ENCODE measurements at places on chromosomes 11 and 22.

DNA sequence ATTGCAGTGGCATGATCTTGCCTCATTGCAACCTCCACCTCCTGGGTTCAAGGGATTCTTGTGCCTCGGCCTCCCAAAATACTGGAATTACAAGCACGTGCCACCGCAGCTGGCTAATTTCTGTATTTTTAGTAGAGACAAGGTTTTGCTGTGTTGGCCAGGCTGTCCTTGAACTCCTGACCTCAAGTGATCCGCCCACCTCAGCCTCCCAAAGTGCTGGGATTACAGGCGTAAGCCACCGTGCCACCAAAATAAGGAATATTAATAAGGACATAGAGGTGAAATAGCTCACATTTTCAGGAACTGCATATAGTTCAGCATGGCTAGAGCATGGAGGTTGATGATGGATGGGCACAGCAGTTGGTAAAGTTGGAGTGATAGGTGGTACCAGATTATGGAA, 21.4 kb downstream of the ARHGEF12 start:
- no peak for DNase-seq

DNA sequence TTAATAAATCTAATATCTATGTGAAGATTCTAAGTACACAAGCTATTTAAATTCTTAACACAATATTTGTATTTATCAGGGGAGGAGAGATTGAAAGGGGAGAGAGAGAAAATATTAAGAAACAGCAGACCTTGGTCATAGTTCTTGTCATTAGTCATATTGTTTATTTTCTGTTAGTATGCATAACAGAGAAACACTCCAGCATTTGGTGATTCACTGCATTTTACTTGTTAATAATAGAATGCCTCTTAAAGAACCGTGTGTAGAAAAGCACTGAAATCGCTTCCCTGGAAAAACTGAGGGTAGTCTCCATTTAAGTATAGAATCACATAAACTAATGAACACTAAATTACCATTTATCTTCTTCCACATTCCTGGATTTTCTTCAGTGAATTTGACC, 122.7 kb upstream of the TRPC6 start:
- DNase-seq = no peak

GRCh38 chr11:13884158-13884799, 78.2 kb upstream of the SPON1 start:
- DNase-seq = no peak

- DNase-seq = no peak
These were observed 12.1 kb downstream of the HPS4 start for GRCh38 chr22:26471522-26471921.

- no peak for DNase-seq
These were observed 471.4 kb downstream of the SOX6 start for GRCh38 chr11:15884777-15885540.

DNA sequence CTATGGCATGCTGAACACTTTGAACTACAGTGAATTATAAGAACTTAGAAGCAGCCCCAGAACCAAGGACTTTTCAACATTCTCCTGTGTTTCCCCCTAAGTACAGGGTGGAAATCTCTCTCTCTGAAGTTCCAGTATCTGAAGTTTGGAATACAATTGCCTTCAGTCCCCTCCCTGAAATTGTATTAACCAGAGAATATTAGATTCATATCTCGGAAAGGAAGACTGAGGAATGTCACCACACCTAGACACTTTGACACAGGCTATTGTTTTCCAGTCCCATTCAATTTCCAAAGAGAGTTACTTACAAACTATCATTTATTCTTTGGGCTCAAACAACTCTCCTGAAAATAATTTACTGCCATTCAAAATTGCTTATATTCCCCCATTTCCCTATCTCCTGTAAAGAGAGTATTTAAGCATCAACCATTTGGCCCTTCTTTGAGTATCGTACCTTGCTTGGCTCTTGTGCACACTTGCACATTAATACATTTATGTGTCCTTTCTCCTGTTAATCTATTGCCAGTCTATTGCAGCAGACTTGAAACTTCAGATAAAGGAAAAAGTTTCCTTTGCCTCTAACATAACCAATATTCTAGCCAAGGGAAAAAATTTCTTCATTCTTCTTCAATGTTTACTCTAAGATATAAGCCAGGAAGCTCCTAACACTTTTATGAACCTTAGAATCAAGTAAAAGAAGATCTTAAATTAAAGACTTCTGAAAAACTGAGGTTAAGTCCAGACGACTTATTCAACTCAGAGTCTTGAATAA, 402.4 kb upstream of the DDI1 start:
- no peak for DNase-seq

- no peak for DNase-seq
These were observed 14.3 kb downstream of the LRRC75B start for GRCh38 chr22:24578355-24579257.

- DNase-seq = no peak
These were observed 145.7 kb downstream of the TTC17 start for GRCh38 chr11:43504316-43504950.

- no peak for DNase-seq
These were observed 99.8 kb downstream of the STIM1 start for GRCh38 chr11:3955299-3955665.

- peak; percentile 3 for DNase-seq
These were observed 869 bp upstream of the EIF4ENIF1 start for GRCh38 chr22:31490496-31490925.

DNA sequence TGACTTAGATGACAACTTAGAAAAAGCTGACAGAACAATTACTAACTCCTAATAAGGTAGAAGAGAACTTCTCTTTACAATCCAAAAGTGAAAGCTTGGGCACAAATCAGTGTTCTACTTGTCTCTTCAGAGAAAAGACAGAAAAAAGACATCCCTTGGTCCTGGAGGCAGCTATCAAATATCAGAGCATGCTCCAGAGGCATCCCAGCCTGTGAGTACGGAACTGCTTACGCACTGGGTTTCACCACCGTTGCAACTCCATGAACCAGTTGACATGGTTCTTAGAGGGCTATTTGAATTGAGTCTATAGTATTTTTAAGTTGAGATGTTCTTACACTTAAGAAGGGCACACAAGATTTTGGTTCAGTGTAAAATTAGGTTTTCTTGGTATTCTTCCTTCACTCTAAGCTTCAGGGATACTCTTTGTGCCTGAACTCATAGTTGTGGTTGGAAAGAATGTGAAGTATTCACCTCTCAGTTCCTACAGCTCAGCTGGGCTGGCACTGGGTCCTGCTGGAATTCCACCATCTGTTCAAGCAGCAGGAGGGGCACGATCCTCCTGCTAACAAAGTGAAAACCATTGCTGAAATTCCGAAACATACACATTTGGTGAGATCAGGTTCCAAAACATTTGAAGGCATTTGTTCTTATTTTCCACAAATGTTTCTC, 6.3 kb downstream of the AKIP1 start:
- no peak for DNase-seq

DNA sequence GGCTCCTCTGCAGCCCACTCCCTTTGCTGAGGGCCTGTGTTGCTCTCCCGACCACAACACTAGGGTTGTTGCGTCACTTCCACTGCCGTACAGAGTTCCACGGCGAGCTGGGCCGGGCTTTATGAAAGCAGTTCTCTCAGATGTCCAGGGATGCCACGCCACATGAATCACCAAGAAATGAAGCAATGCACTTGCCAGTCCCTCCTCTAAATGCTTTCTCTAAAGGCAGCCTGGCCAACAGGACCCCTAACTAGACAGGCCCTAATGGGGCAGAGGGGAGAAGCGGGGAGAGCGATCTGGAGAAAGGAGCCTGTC, 188.7 kb downstream of the CTTN start:
- no peak for DNase-seq

DNA sequence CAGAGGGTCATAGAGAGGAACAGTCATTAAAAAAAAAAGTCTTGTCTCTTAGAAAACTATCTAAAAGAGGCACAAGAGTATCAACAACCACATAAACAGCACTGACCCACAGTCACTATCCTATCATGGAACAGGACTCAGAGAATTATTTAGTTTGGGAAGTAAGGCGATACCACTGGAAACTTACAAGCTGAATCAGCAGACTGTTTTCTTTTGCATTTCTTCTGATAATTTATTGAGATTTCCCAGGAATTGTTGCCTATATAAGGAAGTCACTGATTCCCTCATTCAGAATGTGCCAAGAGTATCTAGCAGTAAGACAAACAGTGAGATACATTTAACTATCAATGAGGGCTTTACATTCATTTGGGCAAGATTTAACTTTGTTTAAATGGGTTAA, 304.1 kb downstream of the GUCY1A2 start:
- no peak for DNase-seq

GRCh38 chr22:40855979-40856512, 393 bp downstream of the ST13 start:
- no peak for DNase-seq

- no peak for DNase-seq
These were observed 101.1 kb upstream of the GALNT18 start for GRCh38 chr11:11722861-11723260.

DNA sequence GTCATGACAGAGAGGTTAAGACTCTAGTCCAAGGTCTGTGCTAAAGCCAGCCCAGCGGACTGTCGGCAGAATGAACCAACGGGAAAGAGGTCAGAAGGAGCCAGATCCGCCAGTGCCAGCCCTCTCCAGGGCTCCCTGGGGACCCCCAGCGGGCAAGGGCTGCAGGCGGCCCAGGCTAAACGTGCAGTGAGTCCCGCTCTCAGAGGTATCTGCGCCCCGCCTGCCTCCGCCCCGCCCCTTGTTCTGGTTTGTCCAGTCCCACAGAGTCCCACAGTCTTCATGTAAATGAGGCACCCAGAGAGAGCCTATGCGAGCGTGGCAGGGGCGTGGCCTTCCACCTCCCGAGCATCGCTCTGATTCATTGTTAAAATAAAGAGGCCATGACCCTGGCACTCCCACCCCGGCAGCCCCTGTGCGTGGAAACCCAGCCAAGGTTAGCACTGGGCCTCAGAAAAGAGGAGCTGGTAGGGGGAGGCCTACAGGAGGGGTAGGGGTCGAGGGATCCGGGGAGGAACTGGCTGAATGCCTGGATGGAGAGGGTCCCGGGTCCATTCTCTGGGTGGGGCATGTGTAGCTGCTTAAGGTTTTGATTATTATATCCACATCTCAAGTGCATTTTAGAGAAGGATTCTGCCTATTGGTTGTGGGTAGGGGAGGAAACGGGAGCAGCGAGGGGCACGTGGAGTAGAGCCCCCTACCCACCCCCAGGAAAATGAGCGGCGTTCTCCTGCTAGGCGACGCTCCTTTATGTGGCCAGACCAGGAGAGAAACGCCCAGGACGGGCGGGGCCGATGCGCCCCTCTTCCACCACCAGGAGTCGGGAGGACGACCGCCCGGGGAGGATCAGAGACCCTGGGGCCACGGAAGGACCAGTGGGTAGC, at the start of gene TRIOBP:
Gene TRIOBP (plus strand): TSS at position 392 of the 881 bp plus-strand sequence. CDS start 4,318 bp downstream, outside the sequence.
- peak; percentile 54 for DNase-seq

DNA sequence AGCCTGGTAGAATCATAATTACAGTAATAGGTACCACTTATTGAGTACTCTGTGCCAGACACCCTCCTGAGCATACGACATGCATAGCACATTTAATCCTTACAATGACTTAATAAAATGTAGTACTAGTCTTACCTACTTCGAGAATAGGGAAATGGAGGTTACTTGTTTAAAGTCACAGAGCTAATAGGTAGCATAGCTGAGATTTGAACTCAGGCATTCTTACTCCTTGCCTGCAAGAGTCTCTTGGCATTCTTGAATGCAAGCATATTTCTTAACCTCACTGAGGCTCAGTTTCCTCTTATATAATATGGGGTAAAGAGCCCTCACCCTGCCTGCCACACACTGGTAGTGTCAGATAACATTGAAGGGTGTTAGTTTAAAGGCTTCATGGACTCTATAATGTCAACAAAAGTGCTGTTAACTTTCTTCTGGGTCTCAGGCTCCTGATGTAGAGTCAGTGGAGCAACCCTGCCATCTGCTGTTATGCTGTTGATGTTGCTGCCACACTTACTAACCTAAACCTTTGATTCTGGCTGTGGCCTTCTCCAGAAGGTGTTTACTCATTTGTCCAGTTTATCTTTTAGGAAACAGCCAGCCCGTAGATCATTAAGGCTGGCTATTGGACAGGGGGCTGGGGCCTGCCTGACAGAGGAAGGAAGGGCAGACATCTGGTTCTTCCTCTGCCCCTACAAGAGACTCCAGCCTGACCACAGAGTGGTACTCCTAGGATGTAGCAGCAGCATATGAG, 18.9 kb downstream of the LIMK2 start:
- no peak for DNase-seq

DNA sequence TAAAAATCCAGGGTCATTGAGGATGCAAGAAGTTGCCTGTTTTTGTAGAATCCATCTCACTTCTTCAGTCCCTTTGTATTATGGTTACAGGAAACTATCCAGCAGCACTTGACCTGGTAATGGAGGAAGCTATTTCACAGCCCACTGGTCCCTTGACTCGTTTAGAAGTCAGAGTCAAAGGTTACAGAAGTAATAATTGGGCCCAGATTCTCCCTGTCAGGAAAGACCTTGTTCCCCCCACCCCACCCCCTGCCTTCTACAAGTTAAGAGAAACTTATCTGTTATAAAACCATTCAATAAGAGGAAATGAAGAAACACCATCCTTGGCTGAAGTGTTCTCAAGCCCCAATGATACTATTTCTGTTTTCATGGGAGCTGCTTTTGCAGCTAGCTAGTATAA, 65.8 kb downstream of the CSTPP1 start:
- DNase-seq = no peak

DNA sequence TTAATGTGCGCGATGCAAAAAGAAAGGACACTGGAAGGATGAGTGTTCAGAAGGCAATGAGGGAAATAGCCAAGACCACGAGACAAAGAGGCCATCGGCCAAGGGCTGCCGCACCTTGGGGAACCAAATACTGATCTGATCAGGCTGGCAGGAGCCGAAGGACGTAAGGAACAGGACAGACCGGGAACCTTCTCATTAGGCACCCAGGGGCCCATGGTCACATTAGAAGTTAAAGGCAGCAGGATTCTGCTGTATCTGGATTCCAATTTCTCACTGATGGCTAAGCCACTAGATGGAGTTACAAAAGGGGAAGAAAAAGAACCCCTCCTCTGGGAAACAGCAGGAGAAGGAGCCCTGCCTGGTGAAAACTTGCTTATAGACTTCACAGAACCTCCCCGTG, 28.8 kb upstream of the CPT1A start:
- DNase-seq = no peak

GRCh38 chr11:71221201-71221600, 31.2 kb downstream of the SHANK2 start:
- no peak for DNase-seq

DNA sequence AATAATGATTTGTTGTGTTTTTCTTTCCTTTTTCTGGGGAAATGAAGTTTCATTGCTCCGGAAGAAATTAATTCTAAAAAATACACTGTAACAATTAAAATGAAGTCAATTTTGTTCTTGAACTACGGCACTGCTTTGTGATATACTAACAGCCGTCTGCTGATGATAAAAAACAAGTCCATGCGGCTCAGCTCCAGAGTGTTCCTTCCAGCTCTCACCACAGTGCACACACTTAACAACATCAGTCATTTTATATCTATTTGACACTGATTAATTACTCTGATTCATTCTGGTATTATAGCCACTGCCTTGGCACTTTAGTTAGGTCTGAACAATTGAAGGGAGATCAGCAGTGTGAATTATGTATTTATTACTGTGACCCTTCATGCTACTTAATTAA, 97.4 kb upstream of the SLC6A5 start:
- no peak for DNase-seq

- DNase-seq = no peak
These were observed 321 bp downstream of the RHBDD3 start for GRCh38 chr22:29267462-29267857.

GRCh38 chr22:48979482-48979881, 848.2 kb downstream of the BRD1 start:
- DNase-seq = no peak

All from stimulated activated CD4-positive, alpha-beta T cell treated with anti-CD3 and anti-CD28 coated beads, Interleukin-1b, Interleukin-23, amount 100 ng/mL, for 1 hour (primary cell).